ENCODE measurements at places on chromosomes 7 and 10.
A peak's percentile ranks its signal among the peaks of the same experiment; 100 is the strongest.

- DNase-seq = no peak
Observed at GRCh38 chr7:29194206-29194593, 375 bp upstream of the CHN2 start.

- no peak for DNase-seq
Observed at GRCh38 chr7:147824671-147825070, 765.9 kb upstream of the C7orf33 start.

- DNase-seq = no peak
Observed at GRCh38 chr10:124184208-124184830, 90.9 kb upstream of the CHST15 start.

- no peak for DNase-seq
Observed at GRCh38 chr10:10845826-10846503, 171.7 kb upstream of the CELF2 start.

DNA sequence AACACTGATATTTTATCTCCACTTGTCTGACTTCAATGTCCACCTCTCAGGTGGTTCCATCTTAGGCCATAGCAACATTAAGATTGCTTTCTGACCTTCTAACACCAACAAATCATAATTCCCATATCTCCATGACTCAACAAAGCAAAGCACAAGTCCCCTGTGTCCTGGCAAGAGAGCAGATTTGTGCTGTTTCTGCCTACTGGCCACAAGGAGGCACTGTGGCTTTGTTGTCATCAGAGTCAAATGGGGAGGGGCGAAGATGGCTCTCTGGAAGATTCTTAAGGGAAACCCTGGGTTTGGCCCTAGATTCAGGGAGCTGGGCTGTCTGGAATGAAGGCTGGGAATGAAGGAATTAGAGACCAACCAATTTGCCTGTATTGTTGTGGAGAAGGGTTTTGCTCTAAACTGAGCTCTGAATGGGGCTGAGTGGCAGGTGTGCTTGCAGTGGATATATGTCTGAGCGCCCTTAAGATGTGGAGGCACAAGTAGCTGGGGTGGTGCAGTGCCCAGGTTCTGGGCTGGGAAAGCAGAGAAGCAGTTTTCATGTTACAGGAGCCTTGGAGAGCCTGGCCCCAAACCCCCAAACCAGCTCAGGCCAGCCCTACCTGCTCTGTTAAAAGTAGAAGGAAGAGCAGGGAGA, 154.8 kb upstream of the PRSS58 start:
- no peak for DNase-seq

GRCh38 chr10:110684800-110685446, 40.8 kb downstream of the RBM20 start:
- no peak for DNase-seq

GRCh38 chr10:127921753-127922145, 14.8 kb downstream of the PTPRE start:
- DNase-seq = no peak

GRCh38 chr7:26690135-26690805, 174.1 kb downstream of the SKAP2 start:
- no peak for DNase-seq

GRCh38 chr7:112495810-112496462, 15.1 kb downstream of the LSMEM1 start:
- peak; percentile 25 for DNase-seq

All from activated CD8-positive, alpha-beta memory T cell treated with anti-CD3 and anti-CD28 coated beads, Interleukin-2, amount 50 U/mL, for 4 hours (primary cell).